ENCODE measurements at places on chromosomes 6 and 20.

DNA sequence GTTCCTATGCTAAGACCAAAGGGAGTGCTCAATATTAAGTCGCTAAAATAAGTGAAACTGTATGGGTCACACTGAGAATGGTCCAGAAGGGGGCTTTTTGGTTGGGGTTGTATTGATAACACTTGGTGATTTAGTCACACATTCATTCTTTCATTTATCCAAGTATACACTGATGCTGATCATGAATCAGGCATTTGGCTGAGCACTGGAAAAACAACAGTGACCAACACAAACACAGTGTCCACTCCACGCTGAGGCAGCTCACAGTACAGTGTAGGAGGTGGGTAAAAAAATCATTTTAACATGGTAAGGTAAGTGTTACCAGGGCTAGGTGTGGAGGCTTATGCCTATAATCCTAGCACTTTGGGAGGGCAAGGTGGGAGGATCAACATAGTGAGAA is 9.2 kb upstream of the FAM83C start:
- DNase-seq: no peak

DNA sequence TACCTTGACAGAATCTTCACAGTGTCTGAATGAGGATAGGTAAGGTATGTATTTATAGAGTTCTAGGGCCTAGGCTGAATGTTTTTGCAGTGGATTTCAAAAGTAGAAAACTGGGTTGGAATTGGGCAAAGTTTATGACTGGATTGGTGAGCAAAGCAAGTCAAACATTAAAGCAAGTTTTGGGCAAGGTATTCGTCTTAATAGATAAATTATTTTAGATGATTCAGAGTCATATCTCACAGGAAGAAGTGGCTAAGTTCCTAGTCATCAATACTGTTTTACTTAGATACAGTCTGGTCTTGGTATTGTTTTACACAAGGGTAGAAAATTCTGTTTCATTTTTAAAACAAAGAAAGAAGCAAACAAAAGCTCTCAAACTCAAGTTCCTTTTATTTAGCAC is 284.1 kb upstream of the EPHA7 start:
- no peak for DNase-seq

- DNase-seq: no peak
These were observed 36.9 kb upstream of the LAMA4 start for GRCh38 chr6:112291161-112291762.

DNA sequence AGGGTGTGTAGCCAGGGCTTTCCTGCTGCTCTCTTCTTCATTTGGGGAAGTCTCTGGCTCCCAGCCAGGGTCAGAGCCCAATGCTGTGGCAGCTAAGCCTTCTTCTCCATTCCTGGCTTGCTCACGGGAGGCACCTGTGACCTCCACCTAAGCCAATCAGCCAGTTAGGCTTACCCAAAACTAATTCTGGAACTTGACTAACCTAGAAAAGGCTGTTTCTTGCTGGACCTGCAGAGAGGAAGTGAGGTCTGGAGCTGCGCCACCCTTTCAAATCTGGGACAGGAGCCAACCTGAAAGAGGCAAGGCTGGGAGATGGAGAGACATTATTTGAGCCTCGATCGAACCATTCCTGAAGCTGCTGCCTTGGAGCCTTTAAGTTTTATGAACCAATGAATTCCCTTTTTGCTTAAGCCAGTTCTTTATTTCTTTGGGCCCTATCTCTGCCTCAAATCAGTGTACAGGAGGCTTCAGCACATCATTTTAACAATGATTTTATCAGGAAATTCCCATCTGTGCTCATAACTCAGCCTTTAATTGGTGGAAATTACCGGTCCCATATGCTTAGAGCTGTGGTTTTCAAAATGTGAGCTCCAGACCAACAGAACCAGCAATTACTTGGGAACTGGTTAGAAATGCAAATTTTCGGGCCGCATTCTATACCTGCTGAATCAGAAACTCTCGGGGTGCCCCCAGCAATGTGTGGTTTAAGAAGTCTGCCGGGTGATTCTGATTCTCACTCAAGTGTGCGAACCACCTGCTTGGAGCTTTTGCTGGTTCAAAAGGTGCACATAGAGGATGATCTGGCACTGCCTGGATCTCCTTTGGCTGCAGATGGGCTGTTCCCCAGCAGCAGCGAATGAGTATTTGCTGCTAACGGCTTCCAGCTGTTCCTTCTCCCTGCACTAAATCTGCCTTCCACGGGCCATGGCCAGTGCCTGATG is 97.4 kb upstream of the RNF24 start:
- no peak for DNase-seq

- no peak for DNase-seq
These were observed 175.6 kb downstream of the FOXA2 start for GRCh38 chr20:22408521-22409402.

- no peak for DNase-seq
These were observed 199.8 kb upstream of the POU3F2 start for GRCh38 chr6:98634569-98634968.

- DNase-seq: no peak
These were observed 400.0 kb upstream of the HTR1E start for GRCh38 chr6:86537292-86537861.

- DNase-seq: no peak
These were observed 180.4 kb downstream of the DHX35 start for GRCh38 chr20:39142407-39143096.

DNA sequence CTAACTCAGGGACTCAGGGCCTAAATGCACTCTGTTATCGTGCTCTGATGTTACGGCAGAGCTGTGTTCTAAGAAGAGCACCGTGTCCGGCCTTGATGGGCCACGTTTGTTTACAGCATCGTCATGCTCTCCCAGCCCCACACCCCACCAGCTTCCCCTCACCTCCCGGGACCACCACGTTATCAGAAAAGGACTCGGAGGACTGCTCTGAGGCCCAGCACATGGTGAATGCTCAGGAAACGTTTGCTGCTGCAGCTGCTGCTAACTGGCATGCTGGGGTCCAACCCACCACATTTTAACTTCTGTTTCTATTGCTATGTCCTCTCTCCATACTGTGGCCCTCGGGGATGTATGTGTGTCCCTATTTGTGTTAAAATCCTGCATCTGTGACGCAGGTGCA is 50.3 kb downstream of the WDR27 start:
- DNase-seq: no peak

- no peak for DNase-seq
These were observed 61.1 kb upstream of the SCAF8 start for GRCh38 chr6:154672086-154672485.

GRCh38 chr6:43339168-43339567 is 30.3 kb downstream of the ZNF318 start:
- no peak for DNase-seq

- DNase-seq: no peak
These were observed 4.4 kb upstream of the RUNX2 start for GRCh38 chr6:45323656-45324224.

- no peak for DNase-seq
These were observed 33.7 kb downstream of the RPF2 start for GRCh38 chr6:111015389-111016124.

- DNase-seq: no peak
These were observed 65.9 kb downstream of the GFOD1 start for GRCh38 chr6:13421425-13422059.

DNA sequence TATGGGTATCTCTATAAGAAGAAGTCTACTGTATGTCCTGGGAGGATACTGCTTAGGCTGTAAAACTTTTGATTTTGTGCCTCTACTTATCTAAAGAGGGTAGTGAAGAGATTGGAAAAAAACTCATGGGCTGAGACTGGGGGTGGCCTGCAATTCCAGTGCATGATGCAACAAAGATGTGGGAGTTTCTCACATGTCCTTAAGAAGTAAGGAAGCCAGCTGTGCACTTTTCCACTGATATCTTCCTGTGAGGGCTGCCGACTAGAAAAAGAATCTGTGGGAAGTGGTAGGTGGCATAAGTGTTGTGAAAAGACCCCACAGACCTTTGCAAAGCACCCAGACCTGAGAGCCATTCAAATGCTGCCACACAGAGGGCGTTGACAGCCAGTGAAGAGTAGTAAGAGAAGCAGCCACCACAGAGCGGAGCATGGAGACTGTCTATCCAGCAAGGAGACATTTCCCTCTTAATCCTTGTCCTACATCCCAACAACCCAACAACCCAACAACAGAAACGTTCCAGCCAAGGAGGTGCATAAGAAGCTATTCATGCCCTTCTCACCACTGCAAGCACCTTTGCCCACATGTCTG is 65.1 kb downstream of the PFDN4 start:
- DNase-seq: no peak

DNA sequence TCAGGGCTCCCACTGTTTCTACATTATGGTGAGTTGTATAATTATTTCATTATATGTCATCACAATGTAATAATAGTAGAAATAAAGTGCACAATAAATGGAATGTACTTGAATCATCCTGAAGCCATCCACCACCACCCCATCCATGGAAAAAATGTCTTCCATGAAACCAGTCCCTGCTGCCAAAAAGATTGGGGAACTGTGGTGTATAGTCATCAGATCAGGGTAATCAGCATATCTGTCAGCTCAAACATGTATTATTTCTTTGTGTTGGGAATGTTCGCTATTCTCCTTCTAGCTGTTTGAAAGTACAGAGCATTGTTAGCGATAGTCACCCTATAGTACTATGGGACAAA is 33.8 kb upstream of the SLC22A23 start:
- DNase-seq: no peak

DNA sequence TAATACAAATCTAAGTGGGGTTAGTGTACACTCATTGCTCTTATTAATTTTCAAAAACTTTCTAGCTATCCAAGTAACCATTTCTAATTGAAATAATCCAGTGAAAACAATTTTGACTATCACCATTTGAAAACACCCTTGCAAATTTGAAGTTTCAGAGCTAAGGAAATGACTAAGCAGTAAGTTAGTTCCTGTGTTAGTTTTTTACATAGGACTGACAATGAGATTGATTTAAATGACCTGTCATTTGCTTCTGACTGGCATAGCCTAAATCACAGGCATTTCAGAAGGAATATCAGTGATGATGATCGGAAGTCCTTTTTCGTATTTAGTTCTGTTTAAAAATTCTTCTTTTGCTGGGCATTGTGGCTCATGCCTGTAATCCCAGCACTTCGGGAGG is 27.0 kb downstream of the STK4 start:
- no peak for DNase-seq

DNA sequence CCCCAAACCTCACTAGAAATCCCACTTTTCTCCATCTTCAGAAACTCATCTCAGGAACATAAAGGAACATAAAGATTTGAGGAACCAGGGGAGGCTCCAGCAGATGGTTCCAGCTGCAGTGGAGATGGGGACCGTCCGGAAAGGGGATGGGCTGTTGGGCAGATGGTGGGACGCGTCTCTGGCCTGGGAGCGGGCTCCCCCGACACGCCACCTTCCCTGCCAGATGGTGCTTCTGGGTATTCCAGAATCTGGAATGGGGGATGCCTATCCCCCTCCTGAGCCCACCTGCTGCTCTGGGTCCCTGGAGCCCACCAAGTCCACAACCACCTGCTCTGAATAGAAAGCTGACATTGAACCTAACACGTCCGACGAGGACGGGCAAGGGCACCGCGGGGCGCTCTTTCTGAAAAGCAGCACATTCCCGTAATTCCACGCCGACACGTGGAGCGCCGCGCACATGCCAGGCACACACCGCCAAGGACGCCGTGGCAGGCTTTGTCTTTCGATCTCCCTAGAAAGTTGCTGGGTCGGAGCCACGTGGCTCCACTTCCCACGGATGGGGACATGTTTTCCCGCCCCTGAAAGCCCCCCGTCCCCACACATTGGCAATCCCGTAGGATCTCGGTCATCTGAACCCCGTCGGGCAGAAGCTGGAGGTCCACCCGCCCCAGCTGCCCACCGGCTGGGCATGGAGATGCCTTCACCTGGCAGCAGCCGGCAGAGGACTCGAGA is 27.3 kb downstream of the SLC2A4RG start:
- DNase-seq: no peak

DNA sequence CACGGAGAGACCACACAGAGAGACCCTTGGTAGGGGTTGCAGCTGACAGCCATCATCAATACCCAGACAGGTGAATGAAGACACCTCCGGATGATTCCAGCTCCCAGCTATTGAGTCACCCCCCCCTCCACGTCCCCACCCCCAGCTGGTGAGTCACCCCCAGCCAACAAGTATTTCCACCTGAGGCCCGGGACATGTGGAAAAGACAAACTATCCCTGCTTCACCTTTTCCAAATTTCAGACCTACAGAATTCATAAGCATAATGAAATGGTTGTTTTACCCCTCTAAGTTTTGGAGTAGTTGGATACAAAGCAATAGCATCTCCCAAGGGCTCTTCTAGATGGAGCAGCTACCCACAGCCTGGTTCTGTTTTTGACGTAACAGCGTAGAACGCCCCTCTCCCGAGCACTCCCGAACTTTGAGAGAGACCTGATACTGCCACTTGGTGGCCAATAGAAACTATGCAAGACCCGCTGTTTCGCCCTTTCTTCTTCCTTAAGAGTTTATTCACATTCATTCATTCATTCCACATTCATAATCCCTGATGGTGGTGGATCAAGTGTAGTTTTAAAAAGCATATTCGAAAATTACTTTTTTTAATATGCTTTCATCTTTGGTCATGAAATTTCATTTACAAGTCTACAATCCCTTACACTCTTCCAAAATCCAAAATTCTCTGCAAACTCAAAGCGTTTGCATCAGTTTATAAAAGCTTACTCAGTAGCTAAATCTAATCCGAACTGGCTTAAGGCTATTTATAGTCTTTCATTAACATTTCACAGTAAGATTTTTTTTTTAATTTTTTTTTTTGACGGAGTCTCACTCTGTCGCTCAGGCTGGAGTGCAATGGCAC is 15.1 kb upstream of the PPP1R16B start:
- peak; percentile 57 for DNase-seq

GRCh38 chr20:10550204-10551118 is 115.4 kb downstream of the SLX4IP start:
- DNase-seq: no peak

DNA sequence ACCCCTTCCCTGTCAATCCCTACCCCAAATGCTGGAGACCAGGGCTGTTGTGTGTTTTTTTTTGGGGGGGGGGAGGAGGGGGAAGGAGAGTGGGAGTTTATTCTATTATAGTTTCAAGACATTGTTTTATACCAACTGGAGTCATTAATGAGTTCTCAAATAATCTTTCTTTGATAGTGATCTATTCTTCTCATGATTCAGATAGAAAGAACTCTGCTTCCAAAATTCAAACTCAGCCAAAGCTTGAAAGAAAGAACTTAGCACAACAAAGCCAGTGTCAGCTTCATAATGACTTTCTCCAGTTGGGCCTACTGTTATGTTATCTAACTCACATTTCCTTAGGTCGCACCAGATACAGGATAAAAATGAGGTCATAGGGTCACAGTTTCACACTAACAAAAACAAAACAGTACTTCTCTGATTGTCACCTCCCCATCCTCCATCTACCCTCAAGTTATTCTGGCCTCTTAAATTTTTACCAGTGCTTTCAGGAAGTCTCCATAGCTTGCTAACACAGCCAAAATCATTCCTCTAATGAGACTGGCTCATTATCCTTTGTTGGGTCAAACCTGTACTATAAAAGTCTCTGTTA is 19.0 kb upstream of the MAP3K7 start:
- no peak for DNase-seq

GRCh38 chr6:118298476-118299427 is 249.3 kb upstream of the PLN start:
- DNase-seq: no peak

GRCh38 chr6:12419631-12420272 is 129.6 kb downstream of the EDN1 start:
- DNase-seq: no peak

GRCh38 chr6:89644864-89645263 is 6.3 kb upstream of the LYRM2 start:
- no peak for DNase-seq
